Putamen (tissue), 1 donor: ENCODE measurements at places on chromosomes 5 and 9.

- DNase-seq = no peak
Measured at GRCh38 chr5:62371409-62371808, 32.3 kb downstream of the DIMT1 start.

- no peak for DNase-seq
Measured at GRCh38 chr9:9396518-9396917, 1216.3 kb downstream of the PTPRD start.

- no peak for DNase-seq
Measured at GRCh38 chr9:78900500-78900899, 603.6 kb downstream of the PSAT1 start.

- no peak for DNase-seq
Measured at GRCh38 chr9:97830884-97831829, 21.9 kb upstream of the FOXE1 start.

GRCh38 chr9:112332214-112332613 is 1.2 kb downstream of the PTBP3 start:
- DNase-seq = peak; percentile 28
